ENCODE measurements at places on chromosomes 6 and 20.

DNA sequence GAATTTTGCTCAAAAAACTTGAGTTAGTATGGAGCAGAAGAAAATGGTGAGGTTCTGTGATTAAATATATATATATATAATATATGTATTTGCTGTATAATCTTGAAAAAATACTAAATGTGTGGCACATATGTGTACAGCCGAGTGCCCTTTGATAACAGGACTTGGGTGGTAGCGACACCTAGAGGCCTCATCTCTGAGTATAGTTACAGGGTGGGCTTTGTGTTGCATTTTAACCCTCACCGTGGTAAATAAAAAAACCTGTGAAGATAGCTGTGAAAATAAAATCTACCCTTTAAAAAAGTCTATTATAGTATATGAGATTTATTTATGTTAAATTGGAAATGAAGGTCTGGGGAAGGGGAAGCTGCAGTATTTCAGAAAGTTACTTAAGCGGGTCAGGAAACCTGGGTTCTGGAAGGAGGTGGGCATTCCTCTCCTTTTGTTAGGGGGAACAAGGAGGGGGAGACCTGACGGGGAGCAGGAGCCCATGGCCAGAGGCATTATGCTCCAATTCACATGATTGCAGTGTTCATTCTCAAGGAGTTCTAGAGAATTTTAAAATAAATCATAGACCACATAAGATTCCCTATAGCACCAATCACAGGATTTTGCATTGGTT, 82.7 kb downstream of the SH3BGRL2 start:
- no peak for DNase-seq

DNA sequence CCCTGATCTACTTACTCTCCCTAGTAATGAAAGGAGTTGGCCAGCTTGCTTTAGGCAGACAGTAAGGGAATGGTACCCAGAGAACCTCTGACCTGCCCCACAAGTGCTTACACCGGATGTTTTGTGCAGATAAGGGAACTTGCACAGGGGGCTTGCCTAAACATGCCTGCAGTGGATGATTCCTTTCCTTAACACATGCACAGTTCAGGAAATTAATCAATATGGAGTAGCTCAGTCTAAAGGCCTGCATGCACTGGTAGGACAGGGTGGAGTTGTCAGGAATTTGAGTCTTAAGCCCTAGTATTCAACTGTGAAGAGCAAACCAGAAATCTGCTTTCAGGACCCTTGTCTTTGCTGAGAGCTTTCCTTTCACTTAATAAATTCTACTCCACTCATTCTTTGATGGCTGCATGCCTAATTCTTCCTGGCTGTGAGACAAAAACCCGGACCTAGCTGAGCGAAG, 3.9 kb upstream of the TRIM38 start:
- DNase-seq: no peak

- DNase-seq: no peak
Observed at GRCh38 chr20:14355791-14356190, 18.4 kb upstream of the FLRT3 start.

DNA sequence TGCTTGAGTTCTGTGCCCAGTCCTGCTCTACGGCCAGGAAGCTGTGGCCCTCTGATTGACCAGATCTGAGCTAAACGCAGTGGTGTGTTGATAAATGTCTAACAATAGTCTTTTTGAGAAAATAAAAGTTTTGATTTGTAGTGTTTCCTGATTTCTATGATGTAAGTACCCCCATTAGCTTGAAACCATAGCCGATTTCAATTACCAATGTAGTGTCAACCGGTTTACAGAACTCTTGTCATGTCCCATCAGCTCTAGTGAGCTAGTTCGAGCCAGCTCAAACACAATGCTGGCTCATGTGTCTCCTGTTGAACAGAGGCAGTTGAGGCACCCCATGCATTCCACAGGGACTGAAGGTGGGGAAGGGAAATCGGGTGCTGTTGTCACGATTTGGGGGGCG, 56.7 kb upstream of the ZMYND8 start:
- DNase-seq: no peak

DNA sequence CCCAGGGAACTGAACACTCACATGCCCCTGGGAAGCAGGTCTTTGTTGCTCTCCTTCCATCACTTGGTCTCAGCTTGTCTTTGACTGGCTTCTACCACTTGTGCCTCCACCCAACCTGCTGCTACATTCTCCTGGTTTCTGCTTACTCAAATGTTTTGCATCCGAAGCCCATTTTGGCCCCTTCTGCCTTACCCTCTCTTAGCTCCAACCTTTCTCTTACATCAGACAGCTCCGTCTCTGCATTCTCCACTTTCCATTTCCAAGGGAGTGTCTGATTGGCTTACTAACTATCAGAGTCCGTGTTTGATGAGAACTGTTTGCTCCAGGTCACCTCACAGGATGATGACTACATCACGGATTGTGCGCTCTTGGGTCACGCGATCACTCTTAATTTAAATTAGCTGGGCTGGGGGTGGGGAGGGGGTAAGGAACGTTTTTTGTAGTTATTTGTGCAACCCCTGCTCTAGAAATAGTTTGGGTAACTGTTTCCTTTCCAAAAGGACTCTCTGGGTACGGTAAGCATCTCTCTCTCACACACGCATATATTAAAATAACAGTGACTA, 844 bp upstream of the ABRACL start:
- no peak for DNase-seq

DNA sequence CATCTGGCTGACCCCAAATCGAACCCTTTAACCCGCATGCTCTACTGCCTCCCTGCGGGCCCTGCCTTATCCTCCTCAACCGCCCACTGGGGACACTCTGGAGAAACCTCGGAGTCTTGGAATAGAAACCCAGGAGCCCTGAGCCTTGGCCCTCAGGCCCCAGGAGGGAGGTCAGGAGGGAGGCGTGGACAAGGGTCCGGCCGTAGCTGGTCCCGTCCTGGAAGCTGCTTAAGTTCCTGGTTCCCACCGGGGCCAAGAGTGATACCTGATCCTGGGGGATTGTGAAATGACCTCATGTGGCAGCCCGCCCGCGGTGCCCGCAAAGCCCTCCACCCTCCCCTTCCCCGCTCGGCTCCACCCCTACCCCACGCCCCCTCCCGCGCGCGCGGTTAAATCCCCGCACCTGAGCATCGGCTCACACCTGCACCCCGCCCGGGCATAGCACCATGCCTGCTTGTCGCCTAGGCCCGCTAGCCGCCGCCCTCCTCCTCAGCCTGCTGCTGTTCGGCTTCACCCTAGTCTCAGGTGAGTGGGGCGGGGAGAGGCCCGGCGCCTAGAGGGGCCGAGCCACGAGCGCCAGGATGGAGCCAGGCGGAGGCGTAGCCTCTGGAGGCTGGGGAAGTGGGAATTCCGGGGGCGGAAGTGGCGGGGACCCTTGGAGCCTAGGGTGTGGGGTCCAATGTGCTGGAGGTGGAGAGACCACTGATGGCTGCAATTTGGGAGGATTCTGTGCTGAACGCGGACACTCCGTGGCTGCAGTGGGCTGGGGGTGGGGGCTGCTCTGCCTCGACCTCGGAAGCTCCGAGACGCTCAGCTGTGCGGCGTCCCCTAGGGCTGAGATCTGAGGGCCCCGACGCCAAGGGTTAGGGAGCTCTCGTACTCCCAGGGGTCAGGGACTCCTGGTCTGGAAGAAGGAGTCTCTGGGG, at the start of gene WFDC2:
Gene WFDC2, plus strand, starts transcription at position 418 of the 926 bp plus-strand sequence. Its CDS starts 29 bp downstream, at position 447.
- DNase-seq: no peak

DNA sequence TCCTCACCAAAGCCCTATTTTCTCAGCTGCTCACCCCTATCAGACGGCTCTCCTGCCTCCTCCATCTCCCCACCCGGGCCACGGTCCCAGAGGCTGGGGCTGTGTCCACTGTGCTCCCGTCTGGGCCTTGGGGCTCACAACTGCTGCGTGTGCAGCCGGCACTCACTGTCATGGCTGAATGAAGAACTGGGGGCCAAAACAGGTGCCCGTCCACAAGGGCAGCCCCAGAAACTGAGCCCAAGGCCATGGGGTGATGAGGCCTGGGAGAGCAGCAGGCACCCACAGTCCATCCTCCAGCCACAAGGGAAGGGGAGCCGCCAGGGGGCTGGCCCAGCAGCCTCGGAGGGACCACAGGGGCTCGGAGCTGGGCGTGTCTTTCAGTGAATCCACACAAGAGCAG, 159.5 kb downstream of the DLL1 start:
- no peak for DNase-seq

- DNase-seq: no peak
Observed at GRCh38 chr6:101079696-101080270, 198.7 kb upstream of the ASCC3 start.

GRCh38 chr6:28269492-28269891, 2.5 kb downstream of the ZSCAN26 start:
- no peak for DNase-seq

DNA sequence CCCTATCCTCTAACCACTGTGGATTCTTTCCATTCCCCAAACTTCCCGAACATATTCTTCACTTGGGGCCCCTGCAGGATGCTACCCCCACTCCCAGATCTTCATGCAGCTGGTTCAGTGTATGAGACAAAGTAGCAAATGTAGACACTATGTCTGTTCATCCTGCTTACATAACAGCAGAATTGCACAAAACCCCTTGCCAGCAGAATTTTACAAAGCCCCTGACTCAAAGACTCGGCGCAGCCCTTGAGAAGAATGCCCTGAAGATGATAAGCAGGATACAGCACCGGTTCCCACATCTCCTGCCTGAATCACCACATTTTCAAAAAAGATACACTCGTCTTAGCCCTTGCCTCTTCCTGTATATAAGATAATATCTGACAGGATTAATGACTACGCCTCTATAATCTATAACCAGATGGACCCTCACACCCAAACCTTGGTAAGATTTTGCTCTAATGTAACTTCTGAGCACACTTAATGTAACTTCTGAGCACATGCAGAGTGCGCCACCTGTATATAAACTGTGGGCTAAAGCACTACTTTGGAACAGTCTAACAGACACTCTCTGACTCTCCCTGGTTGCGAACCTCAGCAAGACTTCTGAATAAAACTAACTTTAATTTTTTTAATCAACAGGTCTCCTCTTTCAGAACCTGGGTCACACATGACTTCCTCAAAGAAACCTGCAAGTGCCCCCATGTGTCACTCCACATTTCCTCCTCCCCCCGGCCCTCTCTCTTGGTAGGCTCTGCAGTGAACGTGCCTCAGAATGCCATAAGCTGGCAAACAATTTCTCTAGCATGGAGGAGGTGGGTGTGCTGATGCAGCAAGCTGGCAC, 28.7 kb downstream of the RALGAPA2 start:
- DNase-seq: no peak

DNA sequence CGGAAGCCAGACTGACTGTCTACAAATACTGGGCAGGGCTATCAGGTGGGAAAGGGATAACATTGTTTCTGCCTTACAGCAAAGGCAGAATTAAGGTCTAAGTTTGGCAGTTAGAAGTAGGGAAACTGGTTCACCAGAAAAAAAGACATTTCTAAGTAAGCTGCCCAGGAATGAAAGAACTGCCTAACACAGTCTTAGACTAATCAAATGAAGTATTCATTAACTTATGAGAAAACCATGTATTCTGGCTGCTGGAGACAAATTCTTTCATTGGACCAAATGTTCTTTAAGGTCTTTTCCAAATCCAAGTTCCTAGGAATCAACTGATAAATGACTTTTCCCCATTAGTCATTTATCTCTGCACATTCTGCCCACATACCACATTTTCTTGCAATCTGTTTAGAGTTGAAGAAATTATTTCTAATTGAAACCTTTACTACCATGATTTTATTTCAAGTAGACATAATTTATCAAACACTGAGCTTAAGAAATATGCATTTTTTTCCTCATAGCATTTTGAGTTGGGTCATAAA, 120.3 kb upstream of the OGFRL1 start:
- no peak for DNase-seq

GRCh38 chr20:9417665-9418064, 96.7 kb upstream of the LAMP5 start:
- DNase-seq: no peak

GRCh38 chr6:106097411-106098231, 11.5 kb downstream of the PRDM1 start:
- DNase-seq: no peak

Measured in activated naive CD4-positive, alpha-beta T cell (primary cell).